ENCODE measurements at places on chromosomes 3 and 15. TPM values are rescaled to one million over a fixed set of nuclear protein-coding genes. Genes with fewer than 3 reads are reported as not detected.
A peak's percentile ranks its signal among the peaks of the same experiment; 100 is the strongest.

DNA sequence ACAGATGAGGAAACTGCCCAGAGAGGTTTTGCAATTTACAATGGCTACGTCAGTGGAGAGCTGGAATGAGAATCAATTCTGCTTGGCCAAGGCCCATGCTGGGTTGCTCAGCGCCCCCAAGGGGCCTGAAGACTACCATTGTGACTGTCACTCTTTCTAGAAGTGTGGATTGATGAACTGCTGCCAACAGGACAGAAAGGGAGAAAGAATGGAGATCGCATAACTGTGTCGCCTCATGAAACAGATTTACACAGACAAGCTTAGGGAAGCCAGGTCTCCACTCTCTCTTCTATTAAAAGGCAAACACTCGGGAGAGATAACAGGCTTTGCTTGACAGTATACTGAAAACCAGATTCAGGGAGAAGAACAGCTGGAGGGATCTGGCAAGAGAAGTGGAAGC, 160.0 kb downstream of the STT3B start:
- H3K27ac ChIP-seq, result no peak overlapping the region
- no peak overlapping the region for H3K4me3 ChIP-seq
- H3K36me3 ChIP-seq, result no peaks in the 10 kb centered on the region
- no peak for DNase-seq
- H3K4me1 ChIP-seq, result peaks cover 9% of the 10 kb centered on the region

DNA sequence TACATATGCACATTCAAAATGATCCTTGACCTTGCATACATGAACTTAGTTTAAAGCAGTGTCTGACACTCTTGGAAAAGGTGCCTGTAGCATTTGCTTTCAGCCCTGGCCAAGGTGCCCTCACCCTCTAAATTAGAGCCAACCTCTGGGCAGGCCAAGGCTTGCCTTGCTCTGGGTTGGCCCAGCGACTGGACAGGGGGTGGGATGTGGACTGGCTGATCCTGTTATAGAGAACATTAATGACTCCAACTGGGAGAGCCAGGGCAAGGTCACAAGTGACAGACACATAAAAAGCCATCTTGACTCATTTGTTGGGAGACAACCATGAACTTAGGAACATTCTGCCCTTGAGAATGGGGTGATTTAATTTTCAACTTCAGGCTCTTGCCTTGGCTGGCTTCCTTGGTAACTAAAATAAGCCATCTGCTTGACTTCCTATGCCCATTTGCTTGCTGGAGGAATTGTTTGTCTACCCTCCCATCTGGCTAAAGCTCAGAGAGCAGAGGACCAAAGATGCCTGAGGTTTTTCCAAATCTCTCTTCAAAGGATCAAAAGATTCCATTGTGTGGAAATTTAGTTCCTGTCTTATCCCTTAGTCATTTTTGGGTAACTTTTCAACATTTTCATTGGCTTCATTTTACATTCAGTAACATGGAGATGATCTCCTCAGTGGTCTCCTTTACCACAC, 403.7 kb downstream of the SOX2 start:
- no peak for DNase-seq
- H3K27ac ChIP-seq, result no peak overlapping the region
- no peaks in the 10 kb centered on the region for H3K4me1 ChIP-seq
- H3K36me3 ChIP-seq, result no peaks in the 10 kb centered on the region

DNA sequence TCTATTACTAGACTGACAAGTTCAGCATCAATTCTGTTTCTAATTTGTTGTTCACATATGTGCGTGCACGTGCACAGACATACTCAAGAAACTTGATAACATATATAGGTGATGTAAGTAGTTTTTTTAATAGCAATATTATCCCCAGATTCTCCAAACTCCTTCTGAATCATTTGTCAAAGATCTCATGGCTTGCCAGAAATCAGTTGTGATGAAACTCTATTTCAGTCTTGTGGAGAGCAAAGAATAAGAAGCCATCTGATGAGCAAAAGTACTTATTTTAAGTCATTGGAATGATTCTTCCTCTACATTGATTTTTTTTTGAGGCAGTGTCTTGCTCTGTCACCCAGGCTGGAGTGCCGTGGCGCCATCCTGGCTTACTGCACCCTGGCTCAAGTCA, 167.0 kb upstream of the TBL1XR1 start:
- H3K36me3 ChIP-seq, result no peaks in the 10 kb centered on the region
- H3K27ac ChIP-seq, result no peak overlapping the region
- DNase-seq, result no peak
- no peak overlapping the region for H3K4me3 ChIP-seq
- H3K4me1 ChIP-seq, result peaks cover 38% of the 10 kb centered on the region

DNA sequence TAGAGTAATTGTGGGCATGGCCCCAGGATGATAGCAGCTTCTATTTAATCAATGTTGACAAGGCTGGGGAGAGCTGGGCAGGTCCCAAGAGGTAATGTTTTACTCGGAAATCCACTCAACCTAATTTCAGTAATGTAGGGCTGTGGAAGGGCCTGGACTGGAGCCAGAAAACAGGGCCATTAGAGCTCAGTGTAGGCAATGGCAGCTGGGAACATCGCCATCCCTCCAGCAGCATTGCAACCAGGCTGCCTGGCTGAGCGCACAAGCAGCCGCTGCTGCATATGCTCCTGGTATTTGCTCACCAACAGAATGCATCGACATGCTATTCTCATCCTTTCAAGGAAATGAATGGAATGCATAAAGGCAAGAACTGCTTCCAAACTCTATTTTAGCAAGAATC, 90.0 kb downstream of the GAP43 start:
- no peak for DNase-seq
- no peak overlapping the region for H3K4me3 ChIP-seq
- no peak overlapping the region for H3K27ac ChIP-seq
- H3K4me1 ChIP-seq, result no peaks in the 10 kb centered on the region
- no peaks in the 10 kb centered on the region for H3K27me3 ChIP-seq

GRCh38 chr3:45535665-45536064, 58.9 kb upstream of the LIMD1 start:
- no peaks in the 10 kb centered on the region for H3K36me3 ChIP-seq
- H3K27ac ChIP-seq, result no peak overlapping the region
- DNase-seq, result no peak

DNA sequence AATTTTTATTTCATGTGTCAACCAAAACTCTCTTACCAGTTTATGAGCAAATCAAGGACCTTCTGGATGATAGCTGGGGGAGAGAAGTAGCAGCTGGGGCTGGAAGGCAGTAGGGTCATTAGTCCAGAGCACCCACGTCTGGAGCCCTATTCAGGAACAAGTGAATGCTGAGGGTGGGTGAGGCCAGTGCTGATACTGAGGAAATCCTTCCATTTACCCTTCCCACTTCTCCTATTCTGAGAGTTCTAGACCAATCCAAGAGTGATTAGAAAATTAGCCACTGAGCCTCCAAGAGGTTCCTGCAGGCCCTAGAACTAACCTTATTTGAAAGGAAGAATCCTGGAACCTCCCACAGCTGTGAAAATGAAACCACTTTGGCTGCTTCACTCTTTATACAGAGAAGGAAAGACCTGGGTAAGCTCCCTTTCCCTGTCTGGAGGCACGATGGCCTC, 46.2 kb upstream of the VILL start:
- peak overlapping the region; percentile 59 for H3K27ac ChIP-seq
- peak; percentile 75 for DNase-seq
- H3K4me3 ChIP-seq, result no peak overlapping the region

DNA sequence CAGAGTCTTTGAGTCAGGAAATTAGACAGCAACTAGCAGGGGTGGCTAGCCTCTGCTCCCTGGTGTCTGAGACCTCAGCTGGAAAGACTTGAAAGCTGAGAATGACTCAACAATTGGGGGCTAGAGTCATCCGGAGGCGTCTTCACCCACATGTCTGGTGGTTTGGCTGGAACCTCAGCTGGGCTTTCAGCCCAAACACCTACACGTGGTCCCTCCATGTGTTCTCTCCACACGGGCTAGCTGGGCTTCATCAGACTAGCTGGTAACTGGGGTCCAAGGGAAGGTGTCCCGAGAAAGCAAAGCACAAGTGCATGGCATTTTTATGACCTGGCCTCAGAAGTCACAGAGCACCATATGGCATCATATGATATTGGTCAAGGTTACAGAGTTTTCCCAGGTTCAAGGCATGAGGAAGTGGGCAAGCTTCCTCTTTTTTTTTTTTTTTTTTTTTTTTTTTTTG, 19.9 kb upstream of the ABHD2 start:
- no peak overlapping the region for H3K4me3 ChIP-seq
- H3K4me1 ChIP-seq, result no peaks in the 10 kb centered on the region
- H3K36me3 ChIP-seq, result no peaks in the 10 kb centered on the region

The GABRB3 gene
- 3.0 TPM for total RNA-seq

- no peak overlapping the region for H3K27ac ChIP-seq
- no peak for DNase-seq
- H3K4me1 ChIP-seq, result peaks cover 33% of the 10 kb centered on the region
- H3K4me3 ChIP-seq, result no peak overlapping the region
- no peaks in the 10 kb centered on the region for H3K36me3 ChIP-seq
Measured at GRCh38 chr3:4895838-4896237, 83.4 kb upstream of the BHLHE40 start.

DNA sequence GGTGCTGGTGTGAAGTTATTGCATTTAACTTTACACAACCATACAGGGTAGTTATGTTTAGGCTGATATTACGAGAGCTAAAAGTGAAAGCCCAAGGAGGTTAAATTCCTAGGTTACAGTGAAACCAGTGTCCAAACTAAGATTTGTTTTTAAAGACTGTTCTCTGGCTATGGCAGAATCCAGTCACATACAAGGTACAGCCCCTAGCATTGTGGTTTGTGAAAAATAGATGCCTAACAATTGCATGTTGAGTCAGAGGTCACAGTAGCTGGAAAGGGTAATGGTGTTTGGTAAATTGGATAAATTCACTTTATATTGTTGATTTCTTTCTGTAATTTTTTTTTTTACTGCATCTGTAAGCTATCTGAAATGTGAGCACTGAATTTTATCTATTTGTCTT, 614.6 kb upstream of the TBL1XR1 start:
- H3K27ac ChIP-seq, result no peak overlapping the region
- DNase-seq, result no peak
- H3K27me3 ChIP-seq, result no peaks in the 10 kb centered on the region
- H3K4me3 ChIP-seq, result no peak overlapping the region

The CPEB1 gene
- 5.8 TPM for total RNA-seq

DNA sequence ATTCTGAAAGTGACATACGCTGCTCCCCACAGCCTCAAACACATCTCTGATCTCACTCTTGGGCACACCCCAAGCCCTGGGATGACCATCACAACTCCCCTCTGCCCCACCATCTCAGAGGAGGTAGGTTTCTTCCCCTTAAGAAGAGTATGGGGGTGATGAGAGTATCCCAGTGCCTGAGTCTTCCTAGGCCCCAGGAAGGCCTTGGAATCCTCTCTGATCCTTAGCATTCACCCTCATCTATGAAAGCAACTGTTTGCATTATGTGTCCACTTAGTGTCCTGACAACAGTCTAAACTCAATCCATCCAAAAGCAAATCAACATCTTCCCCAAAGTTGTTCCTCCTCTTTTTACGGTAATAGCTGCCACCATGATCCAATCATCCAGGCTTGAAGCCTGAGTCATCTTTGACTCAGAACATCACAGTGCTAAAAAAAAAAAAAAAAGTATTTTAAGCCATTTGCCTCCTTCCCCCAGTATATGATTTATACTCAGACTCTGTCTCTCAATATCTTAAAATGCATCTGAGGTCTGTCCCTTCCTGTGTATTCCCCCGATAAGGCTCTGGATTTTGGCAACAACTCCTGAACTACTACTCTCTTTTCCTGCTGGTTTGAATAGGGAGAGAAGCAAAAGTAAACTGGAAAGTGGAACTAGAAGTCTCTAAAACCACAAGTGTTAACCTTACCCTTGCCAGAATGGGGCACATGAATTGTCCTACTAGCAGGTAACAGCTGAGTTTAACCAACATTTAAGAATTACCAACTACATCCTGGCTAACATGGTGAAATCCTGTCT, 22.5 kb downstream of the POPDC2 start:
- H3K27me3 ChIP-seq, result no peaks in the 10 kb centered on the region
- H3K4me3 ChIP-seq, result no peak overlapping the region
- peaks cover 17% of the 10 kb centered on the region for H3K4me1 ChIP-seq
- H3K36me3 ChIP-seq, result peaks cover 24% of the 10 kb centered on the region

GRCh38 chr15:96102631-96103030, 227.9 kb upstream of the NR2F2 start:
- no peaks in the 10 kb centered on the region for H3K27me3 ChIP-seq
- H3K27ac ChIP-seq, result no peak overlapping the region
- no peaks in the 10 kb centered on the region for H3K4me1 ChIP-seq
- H3K4me3 ChIP-seq, result no peak overlapping the region

GRCh38 chr15:58742022-58742813, 7.3 kb downstream of the ADAM10 start:
- no peaks in the 10 kb centered on the region for H3K27me3 ChIP-seq
- H3K27ac ChIP-seq, result no peak overlapping the region
- no peaks in the 10 kb centered on the region for H3K36me3 ChIP-seq
- no peak for DNase-seq
- H3K4me1 ChIP-seq, result peaks cover 44% of the 10 kb centered on the region

DNA sequence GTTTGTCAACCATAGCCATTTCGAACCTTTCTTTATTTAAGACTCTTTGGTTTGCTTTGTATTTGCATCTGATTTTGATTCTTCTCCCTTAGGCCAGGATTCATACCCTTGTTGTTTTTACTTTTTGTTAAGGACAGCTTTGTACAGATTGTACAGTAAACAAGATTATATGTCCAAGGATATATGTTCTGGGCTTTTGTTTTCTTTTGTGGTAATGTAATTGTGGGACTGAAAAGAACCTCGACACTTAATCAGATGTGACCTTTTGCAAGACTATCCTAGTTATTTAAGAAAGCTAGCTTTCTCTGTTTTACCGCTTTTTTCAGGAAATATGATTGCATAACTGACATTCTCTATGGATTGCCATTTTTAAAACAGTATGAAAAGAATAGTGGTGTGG, 67.0 kb upstream of the SAMMSON start:
- DNase-seq, result no peak
- peaks cover 23% of the 10 kb centered on the region for H3K4me1 ChIP-seq
- no peaks in the 10 kb centered on the region for H3K27me3 ChIP-seq
- no peak overlapping the region for H3K27ac ChIP-seq

- H3K4me1 ChIP-seq, result no peaks in the 10 kb centered on the region
- no peaks in the 10 kb centered on the region for H3K36me3 ChIP-seq
- no peak overlapping the region for H3K27ac ChIP-seq
Measured at GRCh38 chr3:167054926-167055325, 325.2 kb downstream of the ZBBX start.

GRCh38 chr15:83973816-83974215, 261.8 kb upstream of the GOLGA6L4 start:
- no peaks in the 10 kb centered on the region for H3K27me3 ChIP-seq
- no peak for DNase-seq
- H3K4me1 ChIP-seq, result no peaks in the 10 kb centered on the region
- H3K27ac ChIP-seq, result no peak overlapping the region
- H3K36me3 ChIP-seq, result no peaks in the 10 kb centered on the region
- H3K4me3 ChIP-seq, result no peak overlapping the region

DNA sequence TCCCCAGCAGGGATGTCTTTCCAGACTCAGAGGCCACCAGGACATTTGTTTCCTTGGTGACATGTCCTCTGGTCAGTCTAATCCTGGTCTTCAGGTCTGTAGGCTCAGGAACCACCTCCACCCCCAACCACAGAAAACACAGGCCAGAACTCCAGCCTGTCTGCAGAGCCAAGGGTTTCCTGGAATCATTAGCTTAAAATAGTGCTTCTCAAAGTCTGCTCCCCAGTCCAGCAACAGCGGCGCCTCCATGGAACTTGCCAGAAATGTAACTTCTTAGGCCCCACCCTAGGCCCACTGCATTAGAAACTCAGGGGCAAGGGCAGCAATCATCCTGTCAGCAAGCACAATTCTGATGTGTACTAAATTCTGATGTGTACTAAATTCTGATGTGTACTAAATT, 20.0 kb downstream of the SLC28A1 start:
- DNase-seq, result no peak
- H3K27ac ChIP-seq, result no peak overlapping the region
- H3K27me3 ChIP-seq, result no peaks in the 10 kb centered on the region
- no peak overlapping the region for H3K4me3 ChIP-seq
- no peaks in the 10 kb centered on the region for H3K36me3 ChIP-seq

The PRR20G gene
- not detected for total RNA-seq
